ENCODE measurements at places on chromosomes 11 and 22.

DNA sequence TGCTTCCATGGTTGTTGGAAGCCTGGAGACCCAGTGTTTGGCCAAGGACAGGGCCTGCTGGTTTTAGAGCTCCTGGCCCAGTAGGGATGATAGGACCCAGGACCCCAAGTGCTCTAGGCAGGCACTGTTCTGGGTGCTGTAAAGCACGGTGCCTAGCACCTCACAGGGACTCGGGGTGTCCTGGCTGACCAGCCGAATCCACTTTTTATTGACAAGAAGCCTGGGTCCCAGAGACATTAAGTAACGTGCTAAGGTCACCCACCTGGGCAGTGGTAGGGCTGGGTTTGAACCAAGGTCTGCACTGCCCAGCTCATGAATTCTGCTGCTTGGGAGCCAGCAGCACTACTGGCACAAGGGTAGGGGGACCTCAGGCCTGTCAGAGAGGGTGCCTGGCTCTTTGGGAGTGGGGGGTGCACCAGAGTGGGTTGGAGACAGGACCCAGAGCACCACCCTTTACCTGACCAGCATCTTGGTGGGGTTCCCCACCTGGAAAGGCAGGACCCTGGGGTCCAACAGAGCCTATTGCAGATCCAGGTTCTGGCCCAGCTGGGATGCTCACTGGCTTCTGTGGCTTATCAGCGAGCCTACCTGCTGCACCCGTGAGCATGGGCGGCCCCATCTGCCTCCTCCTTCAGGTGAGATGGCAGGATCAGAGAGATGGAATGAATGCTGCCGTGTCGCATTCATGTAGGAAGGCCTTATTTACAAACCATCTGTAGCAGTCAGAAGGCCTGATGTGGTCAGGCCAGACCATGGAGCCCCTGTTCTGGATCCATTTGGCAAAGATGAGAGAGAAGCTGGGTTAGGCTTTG lies 52.0 kb downstream of the BCR start:
- no peak for DNase-seq

- DNase-seq, result no peak
Measured at GRCh38 chr11:119932828-119933562, 204.0 kb upstream of the NECTIN1 start.

DNA sequence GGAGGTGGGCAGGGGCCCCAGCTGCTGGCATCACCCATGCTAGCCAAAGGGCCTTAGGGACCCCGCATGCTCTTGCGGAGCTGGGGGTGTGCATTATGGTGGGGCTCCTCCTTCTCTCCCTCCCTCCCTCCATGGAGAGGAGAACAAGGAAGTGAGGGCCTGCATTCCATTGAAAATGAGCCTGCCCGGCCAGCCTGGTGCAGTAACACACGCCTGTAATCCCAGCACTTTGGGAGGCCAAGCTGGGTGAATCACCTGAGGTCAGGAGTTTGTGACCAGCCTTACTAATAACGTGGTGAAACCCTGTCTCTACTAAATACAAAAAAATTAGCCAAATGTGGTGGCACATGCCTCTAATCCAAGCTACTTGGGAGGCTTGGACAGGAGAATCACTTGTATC lies 22.4 kb downstream of the SNAP29 start:
- DNase-seq, result no peak

GRCh38 chr11:35322318-35322979 lies 96.9 kb downstream of the SLC1A2 start:
- no peak for DNase-seq

- no peak for DNase-seq
Measured at GRCh38 chr22:20542736-20543135, 35.3 kb downstream of the MED15 start.

DNA sequence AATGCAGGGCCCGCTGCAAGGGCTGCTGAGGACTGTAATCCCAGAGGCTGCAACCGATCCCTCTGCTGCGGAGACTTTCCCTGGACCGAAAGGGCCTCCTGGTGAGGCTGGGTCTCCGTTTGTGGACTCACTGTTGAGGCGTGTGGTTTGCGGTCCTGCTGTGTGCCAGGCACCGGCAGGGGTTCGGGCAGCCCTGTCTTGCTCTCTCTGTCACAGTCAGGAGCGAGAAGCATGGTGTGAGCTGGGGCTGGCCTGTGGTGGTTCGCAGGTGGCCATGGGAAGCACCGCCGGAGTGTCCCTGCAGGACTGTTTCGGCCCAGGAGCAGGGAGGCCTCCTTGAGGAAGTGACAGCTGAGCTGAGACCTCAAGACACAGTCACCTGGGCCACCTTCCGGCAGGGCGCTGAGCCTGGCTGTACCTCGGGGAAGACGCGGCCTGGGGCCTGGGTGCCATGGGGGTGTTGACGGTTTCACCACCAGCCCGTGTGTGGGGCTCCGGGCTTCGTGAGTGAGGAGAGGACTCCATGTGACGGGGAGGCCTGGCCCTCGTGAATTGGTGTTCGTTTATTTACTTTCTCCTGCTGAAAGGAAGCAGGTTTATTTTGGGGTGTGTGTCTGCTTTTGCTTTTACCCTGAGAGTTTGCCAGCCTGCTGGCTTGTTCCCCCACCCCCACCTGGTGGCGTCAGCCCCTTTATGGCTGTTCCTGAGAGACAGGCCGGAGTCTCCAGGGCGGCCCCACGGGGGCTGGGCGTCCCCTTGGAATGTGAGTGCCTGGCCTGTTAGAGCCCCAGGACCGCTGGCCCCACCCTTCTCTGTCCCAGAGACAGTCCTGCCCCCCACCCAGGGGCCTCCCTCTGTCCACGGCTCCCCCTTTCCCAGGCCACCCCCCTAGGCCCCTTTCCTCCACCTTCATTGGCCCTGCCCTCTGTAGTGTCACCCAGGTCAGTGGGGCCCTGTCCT lies 122.5 kb downstream of the KCNQ1OT1 start:
- DNase-seq, result no peak
